Urinary bladder (tissue), 4 donors: ENCODE measurements at places on chromosomes 7 and 10. TPM values are rescaled to one million over a fixed set of nuclear protein-coding genes. Genes with fewer than 3 reads are reported as not detected.

The SYT15B gene
- 1.8 TPM for total RNA-seq

The GJD4 gene
- total RNA-seq: not detected

The HACD1 gene
- 37.7 TPM for total RNA-seq

The PPRC1 gene
- total RNA-seq: 12.1 TPM

The LIPF gene
- total RNA-seq: not detected

The DMBT1 gene
- total RNA-seq: 0.48 TPM

The CLEC5A gene
- 0.16 TPM for total RNA-seq

The INHBA gene
- total RNA-seq: 12.4 TPM

The GPC2 gene
- 3.7 TPM for total RNA-seq

The PRR15 gene
- total RNA-seq: 3.0 TPM

The OSBPL3 gene
- 4.9 TPM for total RNA-seq

The SORBS1 gene
- 297 TPM for total RNA-seq

The GPAM gene
- 24.9 TPM for total RNA-seq

The ASB15 gene
- 0.11 TPM for total RNA-seq

The NRG3 gene
- 1.5 TPM for total RNA-seq

The AGR2 gene
- total RNA-seq: 88.3 TPM

The RASA4B gene
- 6.1 TPM for total RNA-seq

The CYP26C1 gene
- not detected for total RNA-seq

The WIPF3 gene
- 0.95 TPM for total RNA-seq

The PROSER2 gene
- 3.2 TPM for total RNA-seq

The ATOH7 gene
- not detected for total RNA-seq
